ENCODE measurements at places on chromosomes 4 and X. TPM values are rescaled to one million over a fixed set of nuclear protein-coding genes. Genes with fewer than 3 reads are reported as not detected.

GRCh38 chr4:10289538-10289906 is 167.7 kb downstream of the ZNF518B start:
- no peak for DNase-seq

GRCh38 chrX:103586314-103586646 is 965 bp downstream of the TCEAL4 start:
- DNase-seq: no peak

- DNase-seq: no peak
Observed at GRCh38 chr4:185638548-185639301, 103.4 kb upstream of the PDLIM3 start.

Gene TEX11
- 0.08 TPM for polyA plus RNA-seq

DNA sequence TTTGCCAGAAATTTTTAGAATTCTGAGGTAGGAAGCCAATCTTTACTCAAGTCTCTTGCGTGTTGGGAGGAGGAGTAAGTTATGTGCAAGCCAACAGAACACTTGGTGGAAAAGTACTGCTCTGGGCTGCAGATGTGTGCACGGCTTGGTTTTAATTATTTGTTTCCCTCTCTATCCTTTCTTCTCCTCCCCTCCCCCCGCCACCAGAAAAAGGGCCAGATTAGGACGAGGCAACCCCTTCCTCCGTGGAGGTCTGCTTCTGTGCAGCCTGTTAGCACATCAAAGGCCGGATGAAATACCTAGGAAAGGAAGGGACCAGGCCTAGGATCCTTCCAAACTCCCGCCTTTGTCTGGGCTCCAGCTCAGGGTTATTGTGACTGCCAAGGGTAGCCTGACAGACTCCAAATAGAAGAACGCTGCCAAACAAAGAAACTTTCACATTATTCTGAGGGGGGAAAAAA is 1.0 kb upstream of the PGRMC1 start:
- DNase-seq: no peak

DNA sequence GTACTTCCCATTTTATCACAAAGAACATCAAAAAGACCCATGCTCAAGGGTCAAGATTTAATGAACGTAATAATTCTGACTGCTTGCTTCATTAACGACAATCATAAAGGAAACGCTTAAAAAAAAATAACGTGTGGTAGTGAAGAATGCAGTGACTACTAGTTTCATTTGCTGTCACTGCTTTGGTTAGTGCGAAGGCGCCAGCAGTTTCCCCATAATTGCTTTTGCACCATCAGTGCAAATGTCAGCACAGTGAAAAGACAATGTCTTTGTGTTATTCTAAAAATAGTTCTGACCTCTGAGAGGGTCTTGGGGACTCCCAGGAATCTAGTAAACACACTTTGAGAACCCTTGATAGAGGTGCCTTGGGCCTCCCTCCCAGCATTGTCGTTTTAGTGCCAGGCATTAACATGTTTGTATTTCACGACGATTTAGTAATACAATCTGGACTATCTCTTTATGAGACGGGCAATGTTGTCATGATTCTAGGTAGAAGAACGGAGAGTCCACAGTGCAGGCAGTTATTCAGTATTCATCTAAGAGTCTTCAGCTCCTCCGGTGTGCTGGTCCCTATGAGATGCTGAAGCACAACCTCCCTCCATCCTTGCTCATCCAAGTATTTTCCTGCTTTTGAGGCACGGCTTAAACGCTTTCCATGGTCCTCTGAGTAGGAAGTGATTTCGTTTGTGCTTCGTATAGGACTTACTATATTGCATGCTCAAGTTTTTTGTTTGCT is 71.0 kb downstream of the AFF1 start:
- DNase-seq: no peak

Gene RXFP1
- polyA plus RNA-seq: 0.44 TPM

DNA sequence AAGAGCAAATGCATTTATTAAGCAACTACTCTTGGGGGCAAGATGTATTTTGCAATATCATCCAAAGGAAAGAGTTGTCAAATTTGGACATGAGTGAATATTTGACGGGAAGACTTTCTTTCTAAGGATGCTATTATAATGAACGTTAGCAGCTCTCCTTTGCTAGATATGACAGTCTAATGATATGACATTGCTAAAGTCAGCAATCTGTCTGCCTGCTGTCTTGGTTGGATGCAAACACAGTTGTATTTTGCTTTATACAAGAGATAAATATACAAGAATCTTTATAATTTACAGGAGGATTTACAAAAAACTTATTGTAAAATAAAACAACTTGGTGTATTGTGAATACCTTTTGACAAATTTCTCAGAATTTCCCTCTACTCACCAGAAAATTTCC is 37.5 kb downstream of the MAGEC1 start:
- DNase-seq: no peak

GRCh38 chr4:28259951-28260350 is 1399.3 kb downstream of the STIM2 start:
- DNase-seq: no peak

- DNase-seq: no peak
Observed at GRCh38 chr4:168162604-168163003, 70.3 kb downstream of the ANXA10 start.

GRCh38 chr4:155179216-155179615 is 29.2 kb upstream of the NPY2R start:
- no peak for DNase-seq

Gene PPEF2
- 0.25 TPM for polyA plus RNA-seq

Gene HTR2C
- 0.76 TPM for polyA plus RNA-seq

DNA sequence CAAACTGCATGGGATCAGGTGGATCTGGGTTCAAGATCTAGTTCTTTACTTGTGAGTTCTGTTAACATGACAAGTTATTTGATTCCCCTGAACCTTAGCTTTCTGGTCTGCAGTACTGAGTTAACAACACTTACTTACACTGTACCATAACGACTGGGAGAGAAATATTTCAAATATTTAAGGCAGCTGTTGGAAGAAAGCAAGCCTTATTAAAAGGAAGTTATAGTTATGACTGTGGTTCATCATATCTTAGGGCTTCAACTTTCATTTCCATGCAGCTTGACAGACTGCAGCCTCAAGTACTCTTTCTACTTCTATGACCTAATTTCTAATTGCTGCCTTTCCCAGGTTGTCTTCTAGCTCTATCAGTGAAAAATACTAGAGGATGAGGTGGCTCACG is 40.0 kb upstream of the PDGFRA start:
- DNase-seq: no peak

Gene NHS
- polyA plus RNA-seq: 22.7 TPM

Gene H2BW1
- polyA plus RNA-seq: not detected

Gene CLDN24
- polyA plus RNA-seq: 0.32 TPM

GRCh38 chr4:144611850-144612249 is 34.1 kb upstream of the HHIP start:
- no peak for DNase-seq

DNA sequence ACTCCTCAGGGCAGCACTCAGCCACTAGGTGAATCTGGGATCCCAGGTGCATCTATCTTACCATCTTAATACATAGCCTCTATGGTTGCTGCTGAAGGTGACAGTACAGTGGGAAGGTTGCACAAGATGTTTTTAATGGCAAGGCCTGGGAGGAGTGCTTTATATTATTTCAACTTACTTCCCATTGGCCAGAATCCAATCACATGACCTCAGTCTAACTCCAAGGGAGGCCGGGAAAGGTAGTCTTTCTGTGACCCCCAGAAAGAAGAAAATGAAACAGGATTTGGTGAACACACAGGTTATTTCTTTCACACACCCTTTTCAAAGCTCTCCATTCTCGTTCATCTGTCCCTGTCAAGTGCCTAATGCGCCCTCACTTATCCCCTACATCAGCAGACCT is 189.1 kb upstream of the ATP6AP2 start:
- no peak for DNase-seq

Gene CT55
- 0.17 TPM for polyA plus RNA-seq

GRCh38 chr4:114384629-114385028 is 214.0 kb upstream of the UGT8 start:
- no peak for DNase-seq

Gene MTNR1A
- 1.9 TPM for polyA plus RNA-seq

Gene MAGEB10
- polyA plus RNA-seq: not detected

Gene USP46
- polyA plus RNA-seq: 31.6 TPM

Gene SUPT20HL1
- not detected for polyA plus RNA-seq

GRCh38 chr4:87669373-87669772 is 19.3 kb downstream of the DMP1 start:
- DNase-seq: no peak

DNA sequence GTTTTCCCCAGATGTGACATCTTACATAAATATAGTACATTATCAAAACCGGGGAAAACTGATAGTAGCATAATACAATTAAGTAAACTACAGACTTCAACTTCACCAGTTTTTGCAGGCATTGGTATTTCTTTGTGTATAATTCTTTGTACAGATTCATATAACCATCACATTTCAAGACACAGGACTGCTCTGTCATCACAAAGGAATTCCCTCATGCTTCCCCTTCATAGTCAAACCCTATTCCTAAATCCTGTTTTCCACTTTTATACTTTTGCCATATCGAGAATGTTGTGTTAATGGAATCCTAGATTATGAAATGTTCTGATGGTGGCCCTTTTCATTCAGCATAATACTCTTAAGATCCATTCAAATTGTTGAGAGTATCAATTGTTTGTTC is 36.0 kb downstream of the STIM2 start:
- DNase-seq: no peak

GRCh38 chr4:89311433-89311832 is 3.8 kb upstream of the GPRIN3 start:
- no peak for DNase-seq

Gene WDFY3
- polyA plus RNA-seq: 44.2 TPM

Gene BRS3
- not detected for polyA plus RNA-seq

Gene CXCR3
- 0.09 TPM for polyA plus RNA-seq

Data from left renal cortex interstitium (tissue), 4 donors.